ENCODE measurements at places on chromosomes 4 and X.
A peak's percentile ranks its signal among the peaks of the same experiment; 100 is the strongest.

DNA sequence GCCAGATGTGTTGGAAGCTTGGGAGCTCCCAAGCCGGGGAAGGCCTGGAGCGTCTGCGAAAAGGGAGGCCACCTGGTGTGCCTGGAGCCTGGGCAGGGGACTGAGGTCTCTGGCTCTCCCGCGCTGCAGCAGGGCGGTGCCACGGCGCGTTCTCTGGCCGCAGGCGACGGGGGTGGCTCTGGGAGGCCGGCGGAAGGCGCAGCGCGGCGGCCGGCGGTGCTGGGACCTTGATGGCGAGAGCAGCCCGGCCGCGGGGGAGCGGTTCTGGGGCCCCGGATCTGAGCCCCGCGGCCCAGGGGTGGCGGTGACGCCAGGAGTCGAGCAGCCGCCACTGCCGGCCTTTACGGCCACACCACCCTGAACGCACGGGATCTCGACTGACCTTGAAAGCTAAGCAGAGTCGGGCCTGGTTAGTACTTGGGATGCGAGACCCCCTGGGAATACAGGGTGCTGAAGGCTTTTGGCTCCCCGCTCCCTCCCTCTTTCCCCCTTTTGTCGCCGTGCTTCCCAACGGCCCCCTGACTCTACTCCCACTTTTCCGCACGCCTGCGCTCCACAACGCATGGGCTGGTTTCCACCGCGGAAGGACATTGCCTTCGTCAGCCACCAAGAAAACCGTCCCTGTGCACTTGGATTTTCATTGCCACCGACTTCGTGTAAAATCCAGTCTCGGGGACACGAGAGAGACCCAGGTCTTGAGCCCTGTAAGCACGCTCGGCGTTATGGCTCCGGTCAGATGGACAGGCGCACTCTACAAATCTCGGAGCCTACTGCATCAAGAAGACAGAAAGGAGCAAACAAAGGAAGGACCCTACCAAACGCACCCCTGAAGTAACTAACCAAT lies 9.5 kb downstream of the FRG2 start:
- DNase-seq = peak; percentile 29

- DNase-seq = no peak
Observed at GRCh38 chr4:59904331-59904730, 1295.8 kb upstream of the ADGRL3 start.

DNA sequence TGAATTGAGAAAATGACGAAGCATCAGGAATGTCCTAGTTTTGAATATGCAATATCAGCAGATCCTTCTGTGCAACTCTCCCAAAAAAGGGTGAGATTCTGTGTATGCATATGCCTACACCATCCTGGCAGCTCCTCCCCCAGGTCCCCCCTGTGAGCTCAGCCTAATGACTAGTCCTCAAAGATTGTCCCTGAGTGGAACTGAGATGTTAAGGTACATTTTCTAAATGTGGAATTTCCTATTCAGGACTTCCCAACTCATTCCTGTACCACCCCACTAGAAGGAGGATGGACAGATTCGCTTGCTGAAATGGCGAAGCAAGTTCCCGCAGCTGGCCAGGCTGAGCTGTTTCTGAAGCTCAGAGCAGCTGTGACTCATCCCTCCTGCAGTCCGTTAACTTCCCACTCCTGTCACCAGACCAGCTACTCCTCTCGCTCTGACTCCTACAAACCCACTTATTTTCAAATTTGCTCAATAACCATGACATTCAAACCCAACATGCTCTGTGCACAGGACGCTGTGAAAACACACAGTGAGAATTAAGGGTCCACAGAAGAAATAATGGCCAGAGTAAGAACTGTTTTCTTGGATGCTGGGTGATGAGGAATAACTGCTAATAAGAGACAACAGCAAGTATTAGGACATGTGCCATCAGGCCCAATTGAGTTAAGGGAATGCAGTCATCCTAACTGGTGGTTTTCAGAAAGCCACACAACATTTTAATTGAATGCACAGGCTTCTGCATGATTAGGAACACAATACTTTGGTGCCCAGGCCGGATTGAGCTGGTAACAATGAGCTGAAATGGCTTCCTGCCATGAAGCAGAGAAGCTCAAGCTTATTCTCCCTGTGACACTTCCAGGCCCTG lies 40.0 kb upstream of the IRF2 start:
- DNase-seq = peak; percentile 40

GRCh38 chr4:104944596-104944995 lies 202.1 kb upstream of the TET2 start:
- no peak for DNase-seq

- DNase-seq = no peak
Observed at GRCh38 chr4:37338972-37339371, 94.4 kb downstream of the NWD2 start.

GRCh38 chr4:59643682-59644081 lies 1556.4 kb upstream of the ADGRL3 start:
- DNase-seq = no peak

DNA sequence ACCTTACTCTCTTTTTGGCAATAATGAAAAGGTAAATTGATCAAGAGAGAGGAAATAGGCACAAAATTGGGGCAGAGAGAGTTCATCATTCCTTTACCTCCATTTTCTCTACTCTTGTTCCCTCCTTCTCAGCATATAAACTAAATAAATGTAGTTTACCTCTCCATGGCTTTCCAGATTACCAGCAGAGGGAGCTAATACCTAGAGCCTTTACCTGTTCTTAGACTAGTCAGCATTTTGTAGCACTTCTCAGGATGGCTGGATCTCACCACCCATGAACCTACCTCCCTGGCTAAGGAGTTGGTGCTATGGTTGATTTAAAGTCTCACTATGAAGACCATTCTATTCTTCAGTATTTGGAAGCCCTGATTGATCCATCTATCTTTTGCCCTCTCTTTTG lies 15.7 kb downstream of the OFD1 start:
- no peak for DNase-seq

DNA sequence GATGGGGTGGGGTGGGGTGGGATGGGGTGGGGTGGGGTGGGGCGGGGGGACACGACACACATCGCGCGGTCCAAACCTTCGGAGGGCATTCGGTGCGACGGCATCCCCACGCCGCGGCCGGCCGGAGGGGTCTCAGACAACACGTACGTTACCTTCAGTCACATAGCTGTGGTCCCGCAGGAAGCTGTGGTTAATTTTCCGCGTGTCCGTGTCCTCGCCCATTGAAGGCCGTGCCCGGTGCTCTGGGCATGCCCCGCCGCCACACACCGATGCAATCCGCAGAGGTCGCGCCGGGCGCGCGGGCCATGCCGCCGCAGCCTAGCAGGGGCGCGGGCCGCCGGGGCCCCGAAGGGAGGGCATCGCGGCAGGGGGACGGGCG lies 417 bp downstream of the PPP2R2C start:
- no peak for DNase-seq

DNA sequence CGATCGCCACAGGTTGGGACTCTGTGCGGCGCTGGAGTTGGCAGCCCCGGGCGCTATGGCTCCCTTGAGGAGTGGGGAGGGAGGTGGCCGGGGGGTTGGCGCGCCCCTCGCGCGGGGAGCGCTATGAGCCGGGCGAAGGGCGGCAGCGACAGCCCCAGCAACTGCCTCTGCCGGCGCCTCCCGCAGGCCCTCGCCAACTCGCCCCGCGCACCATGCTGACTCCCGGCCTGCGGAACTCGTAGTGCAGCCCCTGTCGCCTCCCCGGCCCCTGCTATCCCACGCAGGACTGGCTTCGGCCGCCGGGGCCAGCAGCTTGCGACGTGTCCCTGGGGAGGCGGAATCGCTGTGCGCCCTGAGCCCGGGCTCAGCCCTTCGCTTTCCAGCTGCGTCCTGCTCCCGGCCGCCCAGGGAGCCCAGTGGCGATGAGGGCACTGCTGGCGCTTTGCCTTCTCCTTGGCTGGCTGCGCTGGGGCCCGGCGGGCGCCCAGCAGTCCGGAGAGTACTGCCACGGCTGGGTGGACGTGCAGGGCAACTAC lies 415 bp downstream of the SHISA3 start:
- DNase-seq = no peak

DNA sequence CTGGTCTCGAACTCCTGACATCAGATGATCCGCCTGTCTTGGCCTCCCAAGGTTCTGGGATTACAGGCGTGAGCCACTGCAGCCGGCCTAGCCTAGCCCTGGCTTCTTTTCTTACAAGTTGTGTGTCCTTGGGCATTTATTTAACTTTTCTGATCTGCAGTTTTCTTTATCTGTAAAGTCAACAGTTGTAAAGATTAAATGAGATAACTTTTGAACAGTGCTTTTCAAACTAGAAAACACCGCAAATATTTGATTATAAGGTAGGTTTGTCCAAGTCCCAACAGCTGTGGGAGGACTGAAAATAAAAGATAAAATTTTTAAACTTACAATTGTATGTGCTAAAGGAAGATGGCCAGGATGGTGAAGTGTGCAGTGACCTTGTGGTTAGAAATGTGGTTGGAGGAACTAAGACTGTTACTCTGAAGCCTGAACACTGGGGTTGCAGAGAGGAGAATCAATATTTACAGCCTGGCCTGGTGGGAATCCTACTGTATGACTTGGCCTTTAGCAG lies 44.8 kb downstream of the GSX2 start:
- no peak for DNase-seq
